ENCODE measurements at places on chromosomes 2 and 18.
A peak's percentile ranks its signal among the peaks of the same experiment; 100 is the strongest.

DNA sequence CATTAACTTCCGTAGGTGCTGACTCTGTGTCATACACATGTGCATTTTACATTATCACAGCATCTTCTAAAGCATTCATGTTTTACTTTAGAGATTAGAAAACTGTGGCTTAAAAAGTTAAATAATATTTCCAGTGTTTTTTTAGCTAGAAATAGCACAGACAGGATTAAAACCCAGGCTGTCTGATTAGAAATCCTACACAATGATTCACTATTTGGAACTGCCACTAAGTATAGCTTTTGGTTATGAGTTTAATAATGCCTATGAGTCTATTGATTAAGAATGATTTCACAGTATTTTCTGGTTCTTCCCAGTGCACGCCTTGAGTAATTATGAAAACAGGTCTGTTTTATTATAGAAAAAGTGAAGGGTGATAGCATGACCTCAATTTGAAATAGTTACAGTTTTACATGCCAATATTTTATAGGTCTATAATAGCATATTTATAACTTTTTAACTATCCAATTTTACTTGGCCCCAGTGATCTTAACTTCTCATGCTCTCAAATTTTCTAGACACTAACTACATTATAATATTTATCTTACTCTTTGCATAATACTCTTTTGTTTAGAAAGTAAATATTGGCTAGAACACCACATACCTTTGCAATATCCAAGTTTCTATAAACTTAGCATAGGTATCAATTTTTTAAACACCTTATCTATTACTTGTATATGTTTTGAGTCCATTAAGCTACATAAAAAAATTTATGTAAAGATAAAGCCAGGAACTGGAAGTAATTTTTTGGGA is 313.2 kb downstream of the RND3 start:
- DNase-seq, result no peak

GRCh38 chr18:38940863-38941531 is 1375.4 kb upstream of the CELF4 start:
- DNase-seq, result peak; percentile 54

- no peak for DNase-seq
Measured at GRCh38 chr2:238174291-238174690, 15.5 kb downstream of the ERFE start.

DNA sequence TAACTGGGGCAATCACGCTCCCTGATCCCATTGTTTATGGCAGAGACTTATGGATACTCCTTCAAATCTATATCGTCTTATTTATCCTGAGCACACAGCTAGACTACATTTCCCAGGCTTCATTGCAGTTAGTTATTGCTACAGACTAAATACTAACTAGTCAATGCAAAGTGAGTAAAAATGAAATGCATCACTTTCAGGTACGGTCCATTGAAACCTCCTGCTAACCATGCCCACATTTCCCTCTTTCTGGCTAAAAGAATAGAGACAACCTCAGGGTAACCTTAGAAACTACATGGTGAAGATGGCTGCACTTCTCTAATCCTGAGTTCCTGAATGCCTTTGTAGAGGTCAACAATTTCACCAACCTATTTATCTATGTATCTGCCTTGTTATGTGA is 437.4 kb downstream of the EPHA4 start:
- DNase-seq, result no peak

DNA sequence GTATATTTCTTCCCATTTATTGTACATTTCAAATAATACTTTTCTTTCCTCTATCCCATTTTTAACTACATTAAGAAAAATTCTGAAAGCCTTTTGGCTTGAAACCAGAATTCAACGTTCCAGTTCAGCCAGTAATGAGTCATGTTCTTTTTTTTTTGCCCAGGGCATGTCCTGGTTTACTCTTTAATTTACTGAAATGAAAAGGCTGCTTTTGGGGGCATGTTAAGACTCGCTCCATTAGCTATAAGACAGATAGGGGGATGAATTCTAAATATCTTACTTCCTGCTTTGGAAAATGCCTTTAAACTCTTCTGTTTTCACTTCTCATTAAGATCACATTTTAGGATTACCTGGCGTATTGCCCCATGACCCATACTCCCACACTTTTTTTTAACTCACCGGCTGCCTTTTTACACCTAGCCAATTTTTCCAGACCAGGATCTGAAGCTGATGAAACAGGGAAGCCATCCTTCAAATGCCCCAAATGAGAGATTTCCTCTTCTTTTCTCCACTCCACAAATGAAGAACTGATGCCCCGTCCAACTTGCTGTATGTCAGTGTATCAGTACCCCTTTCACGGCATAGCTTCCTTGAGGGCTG is 585 bp downstream of the ABCA12 start:
- DNase-seq, result peak; percentile 21

- DNase-seq, result no peak
Measured at GRCh38 chr2:119544939-119545475, 758 bp downstream of the CFAP221 start.

GRCh38 chr2:18531194-18531593 is 29.3 kb downstream of the RDH14 start:
- DNase-seq, result no peak

DNA sequence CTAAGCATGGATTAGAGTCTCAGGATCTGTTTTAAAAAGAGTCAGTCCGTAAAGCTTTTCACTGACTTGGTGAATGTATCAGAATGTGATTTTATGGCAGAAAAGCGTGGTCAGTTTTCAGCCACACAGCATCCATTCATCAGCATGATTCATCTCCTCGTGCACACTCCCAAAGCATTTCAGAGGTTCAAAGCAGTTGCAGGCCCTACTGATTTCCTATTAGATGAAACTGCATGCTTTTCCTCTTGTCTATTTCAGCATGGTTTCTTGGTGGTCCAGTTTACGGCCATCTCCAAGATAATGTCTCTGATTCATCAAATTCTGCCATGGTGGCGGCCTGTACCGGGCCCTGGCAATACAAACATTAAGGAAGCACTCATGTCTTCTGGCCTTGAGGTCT is 4.8 kb upstream of the PARD6G start:
- peak; percentile 11 for DNase-seq
